Cortex of kidney (tissue), 1 donor: ENCODE measurements at places on chromosomes 7 and 10.

GRCh38 chr7:96933067-96933645, 72.2 kb upstream of the DLX6 start:
- DNase-seq: no peak

GRCh38 chr7:124057872-124058271, 25.0 kb upstream of the TMEM229A start:
- DNase-seq: no peak

DNA sequence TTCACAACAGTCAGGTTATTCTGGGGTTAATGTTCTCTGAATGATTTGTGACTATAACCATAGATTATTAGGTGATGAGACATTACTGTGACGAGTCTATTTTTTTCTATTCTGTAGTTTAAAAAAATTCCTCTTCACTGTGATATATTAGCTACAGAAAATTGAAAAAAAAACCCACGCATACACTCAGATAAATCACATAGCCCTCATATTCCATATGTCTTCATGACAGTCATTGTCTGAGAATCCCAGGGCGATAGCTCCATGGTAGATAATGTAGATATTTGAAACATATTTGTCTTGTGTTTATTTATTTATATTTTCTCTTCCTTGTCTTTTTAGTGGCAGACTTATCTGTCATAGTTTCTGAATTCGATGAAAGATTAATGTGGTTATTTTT, 110.0 kb downstream of the CAMK1D start:
- no peak for DNase-seq

- no peak for DNase-seq
Observed at GRCh38 chr10:103765168-103765567, 90.2 kb downstream of the SH3PXD2A start.

DNA sequence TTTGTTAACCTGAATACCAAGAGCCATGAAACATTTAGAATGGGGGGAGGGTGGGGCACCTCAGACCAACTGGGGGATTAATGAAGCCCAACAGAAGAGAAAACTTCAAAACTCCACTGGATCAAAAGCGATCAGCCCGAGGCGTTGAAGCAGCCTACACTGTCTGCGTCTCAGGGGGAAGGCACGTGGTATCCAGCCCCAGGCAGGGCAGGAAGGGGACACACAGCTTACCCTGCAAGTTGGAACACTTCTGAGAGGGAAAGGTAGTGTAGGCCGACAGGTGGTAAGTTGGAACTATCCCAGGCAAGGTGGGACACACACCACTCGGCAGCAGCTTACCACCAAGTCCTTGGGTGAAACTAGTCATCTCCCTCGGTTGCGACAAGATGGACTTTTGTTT, 102.9 kb downstream of the TAX1BP1 start:
- DNase-seq: no peak

- DNase-seq: no peak
Observed at GRCh38 chr7:93364806-93365205, 132.6 kb downstream of the VPS50 start.

DNA sequence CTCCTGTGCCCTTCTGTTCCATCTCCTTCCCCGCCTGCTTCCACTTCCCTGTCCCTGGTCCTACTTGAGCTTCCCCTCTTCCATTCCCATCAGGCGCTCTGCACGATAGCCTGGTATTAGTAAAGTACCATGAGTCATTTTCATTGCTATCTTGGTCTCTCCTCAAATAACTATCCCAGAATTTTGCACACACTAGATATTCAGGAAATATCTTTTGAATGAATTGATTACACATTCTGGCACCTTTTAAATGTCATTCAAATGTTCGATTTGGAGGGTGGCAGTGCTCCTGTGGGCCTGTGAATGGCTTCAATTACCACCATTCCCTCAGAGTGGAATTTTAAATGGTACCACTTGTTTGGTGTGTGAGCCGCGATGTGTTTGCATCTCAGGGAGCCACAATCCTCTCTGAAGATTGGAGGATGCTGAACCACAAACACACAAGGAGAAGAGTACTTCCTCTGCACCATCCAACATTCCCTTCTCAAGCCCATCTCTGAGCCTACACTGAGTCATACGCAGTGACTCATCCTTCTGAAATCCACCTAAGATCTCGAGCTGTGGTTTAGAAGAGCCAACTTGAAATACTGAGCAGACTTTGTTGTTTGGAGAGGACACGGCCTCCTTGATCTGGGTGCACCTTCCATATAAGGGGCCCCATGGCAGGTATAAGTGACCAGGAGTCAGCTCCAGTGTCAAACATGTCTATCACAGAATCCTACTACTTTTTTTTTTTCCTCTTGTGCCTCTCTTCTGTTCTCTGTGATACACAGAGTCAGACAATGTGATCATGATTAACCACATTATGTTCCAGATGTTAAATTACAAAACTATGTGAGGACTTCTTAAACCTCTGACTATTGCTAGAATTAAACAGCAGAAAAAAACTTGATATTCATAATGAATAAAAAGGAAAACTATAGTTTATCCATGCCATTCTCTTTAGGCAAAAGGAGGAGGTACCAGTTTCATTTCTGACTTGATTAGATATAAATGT, 81.9 kb downstream of the BMPER start:
- DNase-seq: no peak

DNA sequence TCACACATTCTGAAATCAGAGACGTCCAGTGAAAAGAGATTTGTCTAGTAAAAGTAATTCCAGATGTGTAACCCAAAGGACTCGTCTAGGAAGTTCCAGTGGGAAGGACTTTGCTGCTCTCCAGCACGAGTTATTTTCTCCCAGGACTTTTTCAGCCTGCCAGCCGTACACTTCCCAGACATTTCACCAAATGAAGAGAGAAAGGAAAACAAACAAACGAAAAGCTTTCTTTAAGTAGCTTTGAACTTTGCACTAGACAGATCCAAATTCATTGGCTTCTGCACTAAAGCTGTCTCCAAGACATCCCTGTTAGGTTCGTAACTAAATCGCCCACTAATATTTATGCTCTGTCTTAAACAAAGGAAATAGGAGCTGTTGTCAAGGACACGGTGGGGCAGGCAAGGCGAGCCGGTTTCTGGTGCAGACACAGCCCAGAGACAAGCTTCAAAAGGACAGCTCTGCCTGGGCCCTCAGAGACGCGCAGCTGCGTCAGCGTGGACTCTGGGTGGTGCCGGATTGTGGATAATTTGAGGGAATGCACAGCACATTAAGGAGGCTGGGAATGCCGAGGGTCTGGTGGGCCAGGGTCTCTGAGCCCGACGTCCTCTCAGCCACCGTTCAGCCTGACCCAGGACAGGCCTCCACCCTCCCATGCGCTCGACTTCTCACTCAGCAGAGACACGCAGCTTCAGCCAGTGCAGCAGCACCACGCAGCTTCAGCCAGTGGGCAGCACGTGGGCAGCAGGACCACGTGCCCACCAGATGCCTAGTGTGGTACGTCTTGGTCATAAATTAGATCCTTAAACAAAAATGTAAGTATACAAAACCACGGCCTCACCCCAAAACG, 64.1 kb upstream of the INSIG1 start:
- DNase-seq: no peak

GRCh38 chr7:5595545-5596045, 172.0 kb upstream of the TNRC18 start:
- no peak for DNase-seq

DNA sequence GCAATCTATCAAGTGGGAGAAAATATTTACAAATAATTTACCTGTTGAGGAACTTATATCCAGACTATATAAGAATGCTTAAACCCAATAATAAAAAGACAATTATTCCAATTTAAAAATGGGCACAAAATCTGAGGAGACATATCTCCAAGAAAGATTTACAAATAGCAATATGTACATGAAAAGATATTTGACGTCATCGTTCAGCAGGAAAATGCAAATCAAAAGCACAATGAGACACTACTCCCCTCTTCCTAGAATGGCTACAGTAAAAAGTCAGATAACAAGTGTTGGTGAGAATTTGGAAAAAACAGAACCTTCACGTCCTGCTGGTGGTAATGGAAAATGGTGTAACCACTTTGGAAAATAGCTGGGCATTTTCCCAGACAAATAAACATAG, 457.0 kb downstream of the DPP6 start:
- DNase-seq: no peak

DNA sequence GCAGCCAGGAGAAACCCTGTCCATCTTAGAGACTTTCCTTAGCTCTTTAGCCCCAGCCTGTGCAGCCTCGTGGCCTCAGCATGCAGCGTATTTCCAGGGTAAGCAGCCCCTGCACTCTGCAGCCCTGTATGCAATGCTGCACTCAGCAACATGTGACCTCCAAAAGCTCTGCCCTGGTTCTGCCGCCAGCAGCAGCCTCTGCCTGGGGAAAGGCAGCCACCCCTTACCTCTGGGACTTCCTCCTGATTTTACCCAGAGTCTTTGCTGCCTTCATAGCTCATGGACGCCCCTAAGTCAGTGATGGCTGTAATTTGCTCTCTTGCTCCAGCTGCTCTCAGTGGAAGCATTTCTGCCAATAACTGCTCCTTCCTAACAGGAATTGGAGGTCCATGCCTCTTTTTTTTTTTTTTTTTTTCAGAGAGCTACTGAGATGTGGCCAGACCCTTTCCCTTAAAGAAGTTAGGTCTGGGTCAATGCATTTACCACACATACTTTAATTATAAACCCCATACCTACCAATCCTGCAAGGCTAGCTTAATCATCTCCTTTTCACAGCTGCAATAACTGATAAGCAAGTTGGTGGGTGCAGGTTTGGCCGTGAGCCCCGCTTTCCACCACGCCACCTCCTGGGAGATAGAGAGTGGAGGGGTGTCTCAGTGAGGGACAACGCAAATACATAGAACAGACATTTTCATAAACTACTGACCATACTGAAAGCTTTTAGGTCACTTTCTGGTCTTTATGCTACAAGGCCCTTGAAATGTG, 71.7 kb downstream of the RAMP3 start:
- DNase-seq: no peak

GRCh38 chr10:78847485-78847884, 221.3 kb upstream of the ZMIZ1 start:
- no peak for DNase-seq

- no peak for DNase-seq
Observed at GRCh38 chr7:730501-731439, 3.7 kb upstream of the PRKAR1B start.

GRCh38 chr7:139767561-139767982, 10.2 kb downstream of the HIPK2 start:
- DNase-seq: no peak

- DNase-seq: no peak
Observed at GRCh38 chr10:108735380-108735779, 1187.9 kb downstream of the XPNPEP1 start.

DNA sequence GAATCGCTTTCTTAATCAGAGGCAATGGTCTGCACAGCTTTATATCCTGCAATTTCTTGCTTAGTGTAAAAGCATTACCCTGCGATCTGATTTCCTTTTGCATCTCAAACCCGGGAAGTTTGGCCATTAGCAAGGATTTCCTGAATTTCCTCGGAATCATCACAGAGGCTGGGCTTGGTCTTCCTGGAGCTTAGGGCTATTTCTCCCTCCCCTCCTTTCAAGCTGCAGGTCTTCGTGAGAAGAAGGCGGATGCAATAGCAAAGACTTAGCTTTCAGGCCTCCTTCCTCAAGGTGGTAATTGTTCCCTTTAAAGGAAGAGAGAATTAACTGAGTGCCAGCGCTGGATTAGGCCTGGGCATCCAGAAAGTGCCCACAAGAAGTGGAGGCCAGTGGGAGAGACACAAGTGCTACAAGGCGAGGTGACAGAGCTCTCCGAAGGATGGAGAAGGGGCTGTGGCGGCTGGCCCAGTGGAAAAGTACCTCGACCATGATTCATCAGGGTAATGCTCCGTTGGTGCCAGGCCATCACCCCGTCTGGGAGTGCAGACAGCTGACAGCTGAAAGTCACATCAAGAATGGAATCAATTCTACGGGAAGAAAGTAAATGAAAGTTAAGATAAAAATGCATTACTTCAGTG, 4.0 kb upstream of the ARMS2 start:
- no peak for DNase-seq

- no peak for DNase-seq
Observed at GRCh38 chr10:92122941-92123450, 167.9 kb downstream of the CPEB3 start.

- no peak for DNase-seq
Observed at GRCh38 chr7:157715938-157716280, 379.1 kb downstream of the DNAJB6 start.

- no peak for DNase-seq
Observed at GRCh38 chr7:90771281-90771680, 175.2 kb downstream of the CDK14 start.

GRCh38 chr7:76054123-76055120, 6.5 kb downstream of the MDH2 start:
- DNase-seq: no peak

GRCh38 chr7:122884186-122884585, 2.1 kb downstream of the CADPS2 start:
- no peak for DNase-seq

GRCh38 chr7:47377741-47378140, 204.2 kb downstream of the TNS3 start:
- DNase-seq: no peak

DNA sequence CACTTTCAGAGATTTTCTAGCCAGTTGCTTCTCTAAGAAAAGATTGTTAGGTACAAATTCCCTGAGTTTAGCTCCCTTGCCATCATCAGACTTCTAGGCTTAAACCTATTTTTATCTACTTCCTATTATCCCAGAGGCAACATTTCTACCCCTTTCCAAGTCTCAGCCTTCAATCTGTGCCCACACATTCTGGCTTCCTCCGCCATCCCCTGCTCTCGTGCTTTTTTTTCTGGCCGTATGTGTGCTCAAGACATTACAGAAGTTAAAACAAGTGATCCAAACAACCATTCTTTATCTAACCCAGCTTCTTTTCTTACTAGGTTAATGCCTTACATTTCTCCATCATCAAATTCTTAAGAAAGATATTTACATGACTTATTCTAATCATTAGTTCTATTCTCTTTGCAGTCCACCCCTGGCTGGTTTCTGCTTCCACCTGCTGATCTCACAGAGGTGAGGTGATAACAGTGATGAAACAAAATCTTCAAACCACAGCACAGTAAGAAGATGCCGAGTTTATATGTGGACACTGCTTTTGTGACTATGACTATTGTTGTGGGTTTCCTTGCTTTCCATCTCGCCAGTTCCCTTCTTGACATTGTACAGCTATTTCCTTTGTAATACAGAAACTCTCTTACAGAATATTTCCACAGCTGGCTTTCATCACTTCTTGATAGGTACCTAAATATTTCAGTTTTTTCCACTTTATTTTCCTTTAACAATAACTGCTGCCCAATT, 18.3 kb upstream of the CDK6 start:
- no peak for DNase-seq

GRCh38 chr7:55127135-55127551, 108.3 kb downstream of the EGFR start:
- DNase-seq: no peak

DNA sequence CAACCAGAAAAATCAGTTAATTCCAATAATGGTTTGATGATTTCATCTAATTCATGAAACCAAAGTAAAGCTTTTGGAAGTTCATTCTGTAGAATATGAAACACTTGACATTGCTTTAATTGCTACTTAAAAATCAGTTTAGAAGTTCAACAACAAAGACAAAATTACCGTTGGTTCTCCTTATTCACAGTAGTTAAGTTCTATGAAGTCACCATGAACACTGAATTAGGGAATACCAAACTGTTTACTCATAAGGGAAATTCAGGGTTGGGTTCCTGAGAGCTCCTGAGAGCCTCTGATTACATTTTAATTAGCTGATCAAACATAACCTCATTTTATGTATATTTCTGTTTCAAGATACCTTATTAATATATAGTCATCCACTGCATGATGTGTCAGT, 46.2 kb downstream of the ZNF438 start:
- no peak for DNase-seq
